Activated CD4-positive, alpha-beta memory T cell treated with anti-CD3 and anti-CD28 coated beads, Interleukin-2, amount 10 ng/mL, durations not matched to agents 7 days and 5 days (primary cell): ENCODE measurements at places on chromosomes 4 and X. TPM values are rescaled to one million over a fixed set of nuclear protein-coding genes. Genes with fewer than 3 reads are reported as not detected.

The ADGRA3 gene
- total RNA-seq = 0.50 TPM

The MAPK10 gene
- total RNA-seq = not detected

The FABP2 gene
- total RNA-seq = not detected

The TENM3 gene
- total RNA-seq = not detected

The MECP2 gene
- 83.0 TPM for total RNA-seq

The XAGE1A gene
- total RNA-seq = not detected

The CT45A1 gene
- total RNA-seq = not detected

- no peak overlapping the region for H3K4me3 ChIP-seq
- H3K36me3 ChIP-seq = no peaks in the 10 kb centered on the region
- H3K27me3 ChIP-seq = no peaks in the 10 kb centered on the region
- H3K4me1 ChIP-seq = no peaks in the 10 kb centered on the region
Measured at GRCh38 chr4:5220028-5220427, 168.7 kb downstream of the STK32B start.

GRCh38 chr4:3269991-3270611 is 21.1 kb downstream of the MSANTD1 start:
- H3K27ac ChIP-seq = no peak overlapping the region
- peaks cover 12% of the 10 kb centered on the region for H3K27me3 ChIP-seq
- no peaks in the 10 kb centered on the region for H3K36me3 ChIP-seq
- no peak overlapping the region for H3K4me3 ChIP-seq

DNA sequence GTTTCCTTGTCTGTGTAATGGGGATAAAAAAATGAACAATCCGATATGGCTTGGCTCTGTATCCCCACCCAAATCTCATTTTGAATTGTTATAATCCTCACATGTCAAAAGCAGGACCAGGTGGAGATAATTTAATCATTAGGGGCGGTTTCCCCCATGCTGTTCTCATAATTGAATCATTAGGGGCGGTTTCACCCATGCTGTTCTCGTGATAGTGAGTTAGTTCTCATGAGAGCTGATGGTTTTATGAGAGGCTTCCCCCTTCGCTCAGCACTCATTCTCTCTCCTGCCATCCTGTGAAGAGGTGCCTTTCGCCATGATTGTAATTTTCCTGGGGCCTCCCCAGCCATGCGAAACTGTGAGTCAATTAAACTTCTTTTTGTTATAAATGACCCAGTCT is 633.5 kb downstream of the RAPGEF2 start:
- no peak overlapping the region for H3K4me3 ChIP-seq
- DNase-seq = no peak
- H3K36me3 ChIP-seq = no peaks in the 10 kb centered on the region

- H3K36me3 ChIP-seq = no peaks in the 10 kb centered on the region
- DNase-seq = no peak
- no peak overlapping the region for H3K4me3 ChIP-seq
- no peak overlapping the region for H3K27ac ChIP-seq
- H3K27me3 ChIP-seq = no peaks in the 10 kb centered on the region
Measured at GRCh38 chrX:99394456-99394855, 1015.6 kb downstream of the PCDH19 start.
